ENCODE measurements at places on chromosomes 13 and 19. TPM values are rescaled to one million over a fixed set of nuclear protein-coding genes. Genes with fewer than 3 reads are reported as not detected.
A peak's percentile ranks its signal among the peaks of the same experiment; 100 is the strongest.

Gene KIR2DL4
- total RNA-seq, result 0.87 TPM

Gene KLK12
- total RNA-seq, result 0.73 TPM

Gene TUBB4A
- total RNA-seq, result 1.7 TPM

Gene SLC10A2
- 2.5 TPM for total RNA-seq

GRCh38 chr13:33723365-33723764 is 94.6 kb upstream of the RFC3 start:
- no peak for DNase-seq

DNA sequence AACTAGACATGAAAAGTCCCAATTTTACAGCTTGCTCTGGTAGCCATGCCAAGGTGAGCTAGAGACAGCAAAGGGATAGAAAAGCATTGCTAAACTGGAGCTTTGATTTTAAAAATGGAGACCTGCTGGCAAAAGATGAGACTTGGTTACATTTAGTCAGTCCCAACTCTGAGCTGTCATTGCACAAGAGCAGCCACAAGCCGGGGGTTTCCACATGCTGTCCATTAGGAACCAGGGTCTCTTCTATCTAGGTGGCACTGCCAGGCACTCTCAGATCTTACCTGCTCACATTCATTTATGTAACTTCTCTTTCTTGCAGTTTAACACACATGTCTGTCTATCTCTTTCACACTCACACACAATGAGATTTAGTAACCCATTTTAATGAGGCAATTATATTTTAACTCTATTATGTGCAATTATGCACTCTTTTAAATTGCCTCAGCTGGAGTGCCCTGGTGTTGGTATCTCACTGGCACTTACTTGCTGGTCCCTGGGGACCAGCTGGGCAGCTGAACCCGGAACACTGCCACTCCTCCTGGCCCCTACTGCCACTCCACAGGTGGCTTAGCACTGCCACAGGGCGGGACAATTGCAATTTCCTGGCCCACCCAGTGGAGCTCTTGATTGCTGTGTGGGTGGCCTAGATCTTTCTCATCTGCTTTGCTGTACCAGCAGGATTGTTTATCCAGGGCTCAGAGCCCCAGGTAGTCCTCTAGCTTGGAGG is 112.5 kb downstream of the COG6 start:
- peak; percentile 43 for DNase-seq

- DNase-seq, result peak; percentile 64
These were observed 5.3 kb upstream of the CD79A start for GRCh38 chr19:41871573-41872383.
